ENCODE measurements at places on chromosomes 4 and X.
A peak's percentile ranks its signal among the peaks of the same experiment; 100 is the strongest.

GRCh38 chr4:53920116-53920515, 144.3 kb downstream of the CHIC2 start:
- DNase-seq: no peak

- DNase-seq: no peak
These were observed 25.8 kb upstream of the STBD1 start for GRCh38 chr4:76280488-76281441.

- DNase-seq: no peak
These were observed 185.0 kb upstream of the GPRIN3 start for GRCh38 chr4:89492581-89493071.

- no peak for DNase-seq
These were observed 55.8 kb downstream of the FNIP2 start for GRCh38 chr4:158824425-158825274.

DNA sequence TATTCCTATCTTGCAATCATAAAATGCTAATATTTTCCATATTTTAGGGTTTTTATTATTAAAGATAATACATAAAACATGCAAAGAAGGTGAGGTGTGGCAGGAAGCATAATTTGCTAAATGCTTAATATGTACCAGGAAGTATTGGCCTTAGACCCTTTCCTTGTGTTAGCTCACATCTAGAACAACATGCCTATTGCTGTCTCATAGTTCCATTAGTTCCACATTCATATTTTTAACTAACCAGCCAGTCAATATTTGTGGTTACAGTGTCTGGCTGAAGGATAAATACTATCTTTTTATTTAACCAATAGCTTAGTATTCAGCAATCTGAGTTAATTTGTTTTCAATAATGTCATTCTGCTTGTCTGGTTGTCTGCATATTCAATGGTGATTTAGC, 432.6 kb downstream of the INPP4B start:
- no peak for DNase-seq

- DNase-seq: no peak
These were observed 54.8 kb downstream of the DHRSX start for GRCh38 chrX:2445662-2446623.

DNA sequence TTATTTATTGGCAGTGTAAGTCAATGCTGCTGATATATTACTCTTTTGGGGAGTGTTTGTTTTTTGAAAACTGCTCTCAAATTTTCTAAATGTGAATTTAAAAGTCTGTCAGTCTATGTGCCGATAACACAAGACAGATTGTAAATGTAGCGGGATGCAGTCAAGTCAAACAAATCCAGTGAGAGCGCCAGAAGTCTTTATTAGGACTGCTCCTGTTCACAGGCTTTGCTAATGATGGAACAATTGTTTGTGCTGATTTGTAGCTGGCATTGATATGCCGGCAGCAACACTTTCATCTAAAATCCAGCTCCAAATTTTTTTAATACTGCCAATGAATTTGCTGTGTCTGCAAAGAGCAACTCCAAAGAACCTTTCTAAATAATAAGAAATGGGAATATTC, 78.7 kb upstream of the TET2 start:
- DNase-seq: no peak

GRCh38 chrX:37847733-37848197, 394 bp upstream of the DYNLT3 start:
- DNase-seq: no peak

- DNase-seq: no peak
These were observed 1467.2 kb downstream of the RPA4 start for GRCh38 chrX:98350940-98351339.

- no peak for DNase-seq
These were observed 13.0 kb upstream of the CXCL2 start for GRCh38 chr4:74111990-74112389.

GRCh38 chrX:135581496-135581895, 61.0 kb downstream of the INTS6L start:
- no peak for DNase-seq

DNA sequence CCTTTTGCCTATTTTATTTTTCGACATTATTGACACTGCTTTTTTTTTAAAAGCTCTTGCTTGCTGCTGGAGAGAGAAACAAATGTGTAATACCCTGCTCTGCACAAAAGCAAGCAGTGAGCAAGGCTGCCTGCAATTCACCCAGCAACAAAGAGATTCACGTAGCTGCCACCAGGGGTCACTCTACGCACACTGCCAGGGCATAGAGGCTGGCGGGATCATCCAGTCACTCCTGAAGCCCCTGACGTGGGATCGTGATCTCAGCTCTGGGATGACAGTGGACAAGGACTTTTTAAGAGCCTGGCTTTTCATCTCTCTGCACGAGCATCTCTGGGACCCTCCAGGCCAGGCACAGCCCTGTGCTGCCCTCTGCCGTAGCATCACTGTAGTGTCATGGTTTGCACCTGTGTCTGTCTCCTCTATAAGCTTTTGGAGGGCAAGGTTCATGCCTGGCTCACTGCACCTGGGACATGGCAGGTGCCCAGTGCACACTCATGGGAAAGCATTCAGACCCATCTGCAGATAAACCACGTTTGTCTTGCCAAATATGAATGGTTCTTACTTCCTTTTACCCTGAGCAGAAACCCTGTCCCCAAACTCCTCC, 19.8 kb downstream of the C4orf50 start:
- DNase-seq: peak; percentile 31

DNA sequence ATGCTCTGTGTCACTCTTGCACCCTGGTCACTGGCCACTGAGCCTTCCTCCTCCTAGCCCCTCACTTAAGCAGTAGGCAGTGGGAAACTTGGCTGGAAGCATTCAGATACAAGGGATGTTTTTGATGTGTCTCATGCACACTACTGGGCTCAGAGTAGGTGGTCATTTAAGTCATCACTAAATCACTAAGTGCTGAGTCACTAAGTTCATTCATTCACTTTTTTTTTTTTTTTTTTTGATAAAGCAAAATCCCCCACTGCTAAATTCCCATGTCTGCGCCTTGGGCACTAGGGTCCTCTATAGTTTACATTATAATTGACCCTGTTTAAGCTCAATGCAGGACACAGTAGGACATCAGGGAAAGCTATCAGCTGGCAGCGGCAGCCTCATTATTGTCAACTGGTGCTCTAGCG, 182.4 kb upstream of the MBNL3 start:
- DNase-seq: no peak

GRCh38 chrX:13090027-13090338, 45.6 kb upstream of the FAM9C start:
- no peak for DNase-seq

DNA sequence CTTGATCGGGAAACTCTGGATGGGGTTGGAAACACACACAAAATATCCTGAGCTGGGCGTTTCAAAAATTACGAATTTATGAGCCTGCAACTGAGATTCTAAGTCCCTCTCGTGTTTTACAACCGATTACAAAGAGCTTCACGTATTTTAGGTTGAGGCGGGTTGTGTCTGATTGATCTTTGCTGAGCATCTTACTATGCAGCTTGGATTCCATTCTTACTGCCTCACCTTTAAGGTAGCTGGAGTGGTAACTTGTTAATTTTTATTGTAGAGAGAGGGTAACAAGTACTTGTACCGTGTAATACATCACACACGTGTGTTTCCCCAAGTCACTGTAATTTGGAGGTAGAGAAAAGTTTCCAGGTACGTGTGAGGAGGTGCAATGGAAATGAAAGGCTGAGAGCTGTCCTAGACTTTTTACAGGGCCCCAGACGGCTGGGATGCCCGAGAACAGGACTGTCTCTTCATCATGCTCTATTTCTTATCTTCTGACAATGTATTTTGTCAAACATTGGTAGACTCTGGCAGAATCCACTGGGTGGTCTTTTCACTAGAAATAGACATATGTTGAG, 97.8 kb upstream of the TENM3 start:
- DNase-seq: no peak

DNA sequence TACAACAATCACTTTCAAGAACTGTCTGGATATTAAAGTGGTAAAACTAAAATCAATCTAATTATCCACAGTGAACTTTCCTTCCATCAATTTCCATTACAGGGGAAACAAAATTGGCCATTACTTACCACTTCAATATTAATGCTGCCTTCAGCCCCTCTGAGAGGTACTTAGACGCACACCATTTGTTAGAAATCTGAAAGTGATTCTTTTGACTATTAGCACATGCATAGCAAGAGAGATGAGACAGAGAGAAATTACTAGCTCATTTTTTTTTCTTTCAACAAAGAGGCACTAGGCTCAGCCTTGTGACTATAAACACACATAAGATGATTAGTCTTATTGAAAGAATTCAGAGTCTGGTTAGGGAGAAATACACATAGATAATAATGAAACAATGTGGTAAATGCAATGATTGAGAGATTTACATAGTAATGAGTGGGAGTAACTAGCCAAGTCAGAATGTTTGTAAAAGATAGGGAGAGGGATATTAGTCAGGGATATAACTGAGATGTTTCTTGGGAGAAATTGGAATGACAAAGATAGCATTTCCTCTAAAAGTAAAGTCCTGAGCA, 93.3 kb downstream of the YIPF7 start:
- no peak for DNase-seq

- DNase-seq: peak; percentile 6
These were observed 12.7 kb downstream of the MSANTD1 start for GRCh38 chr4:3261411-3262207.

GRCh38 chrX:111151764-111152163, 55.8 kb downstream of the PAK3 start:
- no peak for DNase-seq

DNA sequence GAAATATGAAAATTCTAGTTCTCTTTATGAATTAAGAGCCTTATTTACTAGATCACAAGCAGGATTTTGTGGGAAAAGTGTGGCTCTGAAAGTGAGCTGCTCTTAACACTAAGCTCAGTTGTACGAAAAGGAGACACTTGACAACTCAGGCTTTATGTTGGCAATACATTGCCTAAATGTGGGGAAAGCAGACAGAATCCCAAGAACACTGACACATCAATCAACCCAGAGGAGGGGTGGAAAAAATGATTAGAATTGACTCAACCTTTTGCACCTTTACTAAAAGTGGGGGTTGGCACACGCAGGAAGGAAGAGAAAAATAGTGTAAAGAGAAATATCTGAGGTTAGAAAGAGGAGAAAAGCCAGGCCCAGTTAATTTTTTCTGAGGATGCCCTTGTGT, 61.6 kb downstream of the CHST7 start:
- no peak for DNase-seq

- DNase-seq: no peak
These were observed 5.0 kb downstream of the CCNQ start for GRCh38 chrX:153593811-153594500.

GRCh38 chr4:85886665-85887064, 411.7 kb downstream of the ARHGAP24 start:
- DNase-seq: no peak

DNA sequence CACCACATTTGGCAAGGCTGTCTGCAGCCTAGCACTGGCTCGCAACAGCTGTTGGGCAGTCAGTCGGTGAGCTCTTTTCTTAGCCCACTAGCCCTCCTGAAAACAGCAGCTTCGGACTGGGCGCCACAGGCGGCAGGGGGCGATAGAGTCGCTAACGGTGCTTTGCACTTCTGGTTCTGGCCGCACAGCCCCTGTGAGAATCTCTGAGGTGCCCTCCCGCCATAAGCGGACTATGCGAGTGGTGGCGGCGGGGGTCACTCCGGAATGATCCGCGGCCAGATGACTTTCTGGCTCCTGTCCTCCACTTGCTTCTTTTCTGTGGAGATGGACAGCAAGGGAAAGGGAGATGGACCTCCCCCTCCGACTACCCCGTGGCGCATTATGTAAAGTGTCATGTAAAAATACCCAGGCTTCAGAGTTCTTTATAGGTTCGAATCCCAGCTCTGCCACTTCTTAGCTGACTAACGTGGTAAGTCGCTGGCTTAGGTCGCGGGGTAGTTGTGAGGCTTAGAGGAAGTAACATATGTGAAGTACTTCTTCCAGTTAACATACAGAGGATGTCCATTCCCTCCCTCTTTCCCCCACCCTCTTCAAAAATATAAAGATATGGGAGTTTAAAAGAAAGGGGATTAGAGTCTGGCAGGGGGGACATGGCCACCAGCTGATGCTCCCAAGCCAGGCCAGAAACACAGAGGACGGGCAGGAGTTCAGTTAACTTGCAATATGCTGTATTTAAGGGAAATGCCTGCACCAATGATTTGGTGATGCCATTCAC, 11.0 kb downstream of the ARHGAP36 start:
- no peak for DNase-seq

DNA sequence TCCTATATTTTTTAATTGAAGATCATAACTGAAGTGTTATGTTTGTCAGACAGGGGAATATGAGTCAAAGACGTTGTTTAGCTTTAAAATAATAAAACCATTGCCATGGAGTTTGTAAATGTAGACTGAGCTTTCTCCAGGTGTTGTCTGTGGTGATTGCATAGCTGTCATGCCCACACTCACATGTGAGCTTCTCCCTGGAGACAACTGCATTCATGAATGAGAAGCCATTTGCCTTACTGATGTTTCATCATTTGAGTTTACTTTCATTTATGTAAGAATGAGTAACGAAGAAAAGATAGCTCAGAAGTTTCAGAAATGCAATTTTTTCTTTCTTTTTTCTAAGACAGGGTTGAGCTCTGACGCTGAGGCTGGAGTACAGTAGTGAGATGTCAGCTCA, 339.1 kb downstream of the GALNTL6 start:
- no peak for DNase-seq

DNA sequence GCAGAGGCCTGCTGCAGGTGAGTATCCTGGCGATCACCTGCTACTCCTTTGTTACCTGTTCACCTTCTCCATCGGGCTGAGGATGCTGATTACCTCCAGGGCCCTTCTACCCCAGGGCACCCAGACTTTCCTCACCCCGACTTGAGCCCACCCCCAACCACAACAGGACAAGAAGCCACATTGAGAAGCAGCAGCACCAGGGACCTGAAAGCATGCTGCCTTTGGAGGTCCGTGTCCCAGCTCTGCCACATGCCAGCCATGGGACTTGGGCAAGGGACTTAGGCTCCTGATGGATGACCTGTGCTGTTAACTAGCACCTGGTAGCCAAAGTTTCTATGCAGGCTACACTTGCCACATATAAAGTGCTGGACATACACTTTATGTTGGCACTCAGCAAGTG, 89.7 kb downstream of the CPZ start:
- no peak for DNase-seq

- no peak for DNase-seq
These were observed 3.9 kb downstream of the L1CAM start for GRCh38 chrX:153882086-153882498.

DNA sequence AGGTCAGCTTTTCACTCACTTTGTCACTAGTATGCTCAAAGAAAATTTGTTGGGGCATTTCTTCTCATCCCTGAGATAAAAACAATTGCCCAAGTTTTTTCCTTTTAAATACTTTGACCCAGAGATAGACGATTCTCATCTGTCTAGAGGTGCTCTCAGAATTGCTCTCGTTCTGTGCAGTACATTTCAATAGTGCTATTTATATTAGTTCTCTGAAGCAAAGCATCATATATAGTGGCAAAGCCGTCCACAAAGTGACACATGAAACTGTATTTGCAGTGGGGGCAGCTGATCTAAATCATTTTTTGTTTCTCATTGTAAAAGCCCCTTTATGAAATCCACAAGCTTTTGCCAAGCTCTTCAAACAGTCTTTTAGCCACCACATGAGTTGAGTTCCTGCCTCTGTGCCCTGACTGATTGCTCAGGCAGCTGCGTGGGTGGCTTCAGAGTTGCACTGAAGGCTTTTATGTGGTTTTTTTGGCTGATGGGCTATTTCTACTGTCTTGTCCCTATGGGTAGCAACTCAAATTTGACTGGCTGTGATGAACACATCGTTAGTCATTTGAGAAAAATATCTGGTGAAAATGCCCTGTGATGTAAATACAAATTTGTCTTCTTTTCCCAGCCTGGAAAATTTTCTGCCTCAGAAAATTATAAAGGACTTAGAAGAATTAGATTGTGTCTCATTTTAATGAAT, 119.1 kb upstream of the OTUD4 start:
- DNase-seq: peak; percentile 28

- no peak for DNase-seq
These were observed 14.6 kb downstream of the PHF8 start for GRCh38 chrX:54029529-54030143.

Data from activated T-cell treated with anti-CD3 and anti-CD28 coated beads, Interleukin-2, amount 50 U/mL, for 1 hour (primary cell).